ENCODE measurements at places on chromosomes 13 and 19.

DNA sequence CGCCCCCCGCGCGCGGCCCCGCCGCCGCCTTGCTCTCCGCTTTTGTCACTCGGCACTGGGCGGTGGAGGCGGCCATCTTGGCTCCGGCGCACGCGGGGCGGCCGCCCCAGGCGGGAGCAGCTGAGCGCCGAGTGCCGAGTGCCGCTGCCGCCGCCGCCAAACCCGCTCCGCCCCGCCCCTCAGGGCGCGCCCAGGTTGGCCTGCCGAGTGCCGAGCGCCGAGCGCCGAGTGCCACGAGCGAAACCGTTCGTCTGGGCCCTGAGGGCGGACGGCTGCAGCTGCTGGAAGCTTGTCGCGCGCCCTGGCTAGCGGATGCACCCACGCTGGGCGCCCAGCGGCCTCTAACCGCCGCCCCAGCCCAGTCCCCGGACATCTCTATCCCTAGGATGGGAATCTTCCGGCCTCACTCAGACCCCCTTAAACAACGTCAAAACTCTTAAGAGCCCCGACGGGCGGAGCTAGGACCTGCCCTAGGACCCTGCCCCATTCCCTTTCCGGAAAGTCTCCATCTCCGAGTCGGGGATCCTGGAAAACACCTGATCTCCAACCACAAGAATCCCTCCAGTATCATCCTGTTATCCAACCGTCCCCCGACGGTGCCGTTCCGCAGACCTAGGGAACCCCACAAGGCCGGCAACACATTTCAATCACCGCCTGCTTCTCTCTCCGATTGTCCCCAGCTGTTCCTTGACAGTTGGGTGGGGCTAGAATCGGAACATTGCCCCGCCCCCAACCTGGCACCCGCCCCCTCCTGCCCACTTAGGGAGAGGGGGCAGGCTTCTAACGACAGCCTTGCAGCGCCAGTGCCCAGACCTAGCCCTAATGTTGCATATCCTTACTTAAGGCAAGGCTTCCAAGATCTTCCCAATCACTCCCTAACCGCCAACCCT, 14.1 kb upstream of the AKAP8L start:
- DNase-seq: peak; percentile 88

GRCh38 chr19:14248578-14249011, 42.6 kb upstream of the ADGRL1 start:
- DNase-seq: peak; percentile 55

- peak; percentile 89 for DNase-seq
Measured at GRCh38 chr13:76383676-76384461, 502.3 kb downstream of the KCTD12 start.

- DNase-seq: peak; percentile 100
Measured at GRCh38 chr13:100392709-100393630, 195.6 kb downstream of the GGACT start.

DNA sequence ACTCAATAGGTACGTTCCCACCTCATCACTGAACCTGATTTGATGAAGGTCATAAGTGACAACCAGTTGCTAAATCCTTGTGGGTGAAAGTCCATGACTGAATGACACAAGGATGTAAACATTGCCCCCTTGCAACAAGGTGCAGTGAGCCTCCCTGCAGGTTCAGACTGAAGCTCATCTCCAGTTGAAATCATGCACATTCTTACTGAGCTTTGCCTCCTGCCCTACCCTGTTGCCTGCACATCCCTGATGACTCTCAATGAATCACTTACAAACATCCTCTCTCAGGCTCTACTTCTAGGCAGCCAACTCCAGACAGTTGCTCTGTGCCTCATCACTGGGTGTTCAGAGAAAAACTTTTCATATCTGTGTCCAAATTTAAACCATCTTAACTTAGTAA, 42.5 kb upstream of the ARGLU1 start:
- peak; percentile 31 for DNase-seq
